ENCODE measurements at places on chromosomes 3 and 15. TPM values are rescaled to one million over a fixed set of nuclear protein-coding genes. Genes with fewer than 3 reads are reported as not detected.

The TMEM108 gene
- not detected for total RNA-seq

The VGLL3 gene
- total RNA-seq: 1.1 TPM

The CD96 gene
- not detected for total RNA-seq

The SNTN gene
- total RNA-seq: not detected

The HCLS1 gene
- 10.4 TPM for total RNA-seq

The C15orf39 gene
- 2.2 TPM for total RNA-seq

The ACTRT3 gene
- 0.64 TPM for total RNA-seq

The KY gene
- not detected for total RNA-seq

The VIPR1 gene
- 4.2 TPM for total RNA-seq

The TGM5 gene
- 1.8 TPM for total RNA-seq

The BCHE gene
- total RNA-seq: 0.51 TPM

The TTLL13 gene
- under 0.01 TPM for total RNA-seq

The MOBP gene
- total RNA-seq: not detected

The ZNF80 gene
- total RNA-seq: not detected

The IGDCC3 gene
- total RNA-seq: not detected

The RRP9 gene
- total RNA-seq: 27.1 TPM

The THPO gene
- total RNA-seq: not detected

The STARD5 gene
- 5.9 TPM for total RNA-seq

The PP2D1 gene
- not detected for total RNA-seq

The TUSC7 gene
- not detected for total RNA-seq

The LSMEM2 gene
- not detected for total RNA-seq

The CHST13 gene
- total RNA-seq: not detected

The DAG1 gene
- total RNA-seq: 20.3 TPM

The CGNL1 gene
- 1.5 TPM for total RNA-seq

The RPSA gene
- total RNA-seq: 2,916 TPM

The TEX55 gene
- not detected for total RNA-seq

The TMEM266 gene
- under 0.01 TPM for total RNA-seq

The SERINC4 gene
- 0.13 TPM for total RNA-seq

The OR5K2 gene
- total RNA-seq: not detected

The P2RY14 gene
- not detected for total RNA-seq

The TMEM43 gene
- total RNA-seq: 88.5 TPM

The CMTM8 gene
- total RNA-seq: 1.2 TPM

The GUCA1C gene
- not detected for total RNA-seq

The MEGF11 gene
- total RNA-seq: not detected

The PAK2 gene
- 36.9 TPM for total RNA-seq

The SPRED1 gene
- 15.6 TPM for total RNA-seq

The CNTN6 gene
- total RNA-seq: not detected

The CLSTN2 gene
- under 0.01 TPM for total RNA-seq

The GRAMD2A gene
- total RNA-seq: 5.5 TPM

The SEMA3B gene
- total RNA-seq: 2.3 TPM

The B3GNT5 gene
- 49.8 TPM for total RNA-seq

The ASB14 gene
- not detected for total RNA-seq

The PLOD2 gene
- total RNA-seq: 36.6 TPM

The DUOX1 gene
- total RNA-seq: 13.2 TPM

The SNX22 gene
- under 0.01 TPM for total RNA-seq

The CACNA2D3 gene
- 0.13 TPM for total RNA-seq

The FANCD2OS gene
- total RNA-seq: not detected

The GOLGA8N gene
- total RNA-seq: 1.6 TPM
